Muscle of arm (tissue), 14 donors: ENCODE measurements at places on chromosomes 2 and 18. TPM values are rescaled to one million over a fixed set of nuclear protein-coding genes. Genes with fewer than 3 reads are reported as not detected.

VAMP5 gene
- polyA plus RNA-seq, result 44.0 TPM

NEUROD1 gene
- polyA plus RNA-seq, result not detected

CXCR4 gene
- 36.1 TPM for polyA plus RNA-seq

ZSWIM2 gene
- polyA plus RNA-seq, result not detected

SMPD4 gene
- 34.4 TPM for polyA plus RNA-seq

NCKAP5 gene
- polyA plus RNA-seq, result 4.3 TPM

ST8SIA5 gene
- 4.8 TPM for polyA plus RNA-seq

ABCG5 gene
- polyA plus RNA-seq, result 0.05 TPM

GREB1L gene
- polyA plus RNA-seq, result 7.0 TPM

DNA sequence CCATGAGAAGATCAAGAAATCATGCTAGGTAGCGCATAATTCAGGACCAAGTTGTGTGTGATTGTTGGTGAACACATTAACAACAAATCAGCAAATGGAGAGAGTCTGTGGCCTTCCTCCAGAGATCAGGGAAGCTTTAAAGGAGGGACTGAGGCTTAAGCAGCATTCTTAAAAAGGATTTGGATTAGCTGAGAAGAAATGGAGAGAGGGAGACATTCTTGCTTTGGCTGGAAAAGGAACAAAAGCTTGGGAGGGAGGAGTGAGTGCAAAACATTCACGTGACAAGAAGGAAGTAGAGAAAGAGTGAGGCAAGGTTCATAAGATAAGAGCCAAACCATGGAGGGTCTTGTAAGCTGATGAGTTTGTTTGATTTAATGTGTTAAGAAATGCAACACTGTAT, 75.6 kb downstream of the SRD5A2 start:
- no peak for DNase-seq

GRCh38 chr2:138732651-138733050, 47.5 kb downstream of the NXPH2 start:
- DNase-seq, result no peak

GRCh38 chr18:68723539-68723938, 8.6 kb upstream of the TMX3 start:
- DNase-seq, result no peak

- DNase-seq, result no peak
Observed at GRCh38 chr2:5539282-5540165, 152.7 kb upstream of the SOX11 start.

GRCh38 chr18:79332646-79333045, 63.1 kb upstream of the NFATC1 start:
- DNase-seq, result no peak

- no peak for DNase-seq
Observed at GRCh38 chr2:120473522-120474271, 127.8 kb downstream of the INHBB start.

DNA sequence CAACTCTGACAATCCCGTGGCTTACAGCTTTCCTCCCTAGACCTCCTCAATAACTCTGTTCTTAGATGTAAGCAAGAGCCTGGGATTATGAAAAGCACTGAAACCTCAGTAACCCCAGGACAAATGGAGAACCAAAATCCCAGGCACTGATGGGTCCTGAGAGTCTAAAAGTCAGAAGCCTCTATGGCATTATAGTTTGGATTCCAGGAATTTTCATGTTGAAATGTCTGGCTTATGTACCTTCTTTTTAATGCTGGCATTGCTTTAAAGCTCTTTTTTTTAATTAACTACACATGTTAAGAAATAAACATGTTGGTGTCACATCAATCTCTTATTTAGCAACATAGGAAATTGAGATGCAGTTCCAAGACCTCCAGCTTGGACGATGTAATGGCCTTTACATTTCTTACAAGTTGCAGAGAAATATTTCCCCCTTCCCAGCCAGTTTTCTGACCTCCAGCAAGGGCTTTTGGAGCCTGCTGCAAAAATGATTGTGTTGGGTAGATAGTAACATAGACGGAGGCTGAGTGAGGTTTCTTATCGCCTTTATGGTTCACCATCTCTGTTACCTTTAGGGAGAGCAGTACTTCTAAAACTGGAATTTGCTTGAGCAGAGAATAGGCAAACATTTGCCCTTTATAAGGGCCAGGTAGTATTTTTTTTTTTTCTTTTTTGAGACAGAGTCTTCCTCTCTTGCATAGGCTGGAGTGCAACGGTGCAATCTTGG, 84.8 kb upstream of the RASGRP3 start:
- DNase-seq, result no peak

DNA sequence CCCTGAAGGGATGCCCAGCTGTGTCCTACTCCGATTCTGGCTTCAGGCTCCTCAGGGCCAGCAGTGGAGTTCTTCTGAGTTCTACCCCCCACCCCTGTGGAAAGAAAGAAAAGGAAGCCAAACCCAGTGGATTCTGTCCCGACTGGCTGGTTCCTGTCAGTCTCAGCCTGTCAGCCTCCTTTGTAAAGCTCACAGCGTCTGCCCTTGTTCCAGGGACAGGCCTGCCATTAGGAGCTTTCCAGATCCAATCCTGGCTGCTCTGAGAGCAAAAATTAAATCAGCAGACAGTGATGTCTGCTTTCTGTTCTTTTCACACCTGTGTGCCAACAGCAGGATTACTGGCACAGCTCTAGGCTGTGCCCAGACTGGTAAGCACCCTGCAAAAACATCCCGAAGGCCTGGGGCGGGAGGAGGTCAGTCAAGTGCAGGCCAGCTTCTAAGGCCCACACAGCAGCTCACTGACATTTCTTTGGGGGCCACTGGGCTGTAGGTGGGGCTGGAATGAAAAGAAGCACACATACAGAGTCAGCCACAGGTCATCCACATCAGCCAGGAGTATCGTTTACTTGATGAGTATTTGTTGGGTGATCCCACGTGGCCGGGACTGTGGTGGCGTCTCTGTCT, 69.1 kb downstream of the EHD3 start:
- DNase-seq, result no peak

GRCh38 chr2:150916467-150917396, 344.9 kb downstream of the RBM43 start:
- no peak for DNase-seq

DNA sequence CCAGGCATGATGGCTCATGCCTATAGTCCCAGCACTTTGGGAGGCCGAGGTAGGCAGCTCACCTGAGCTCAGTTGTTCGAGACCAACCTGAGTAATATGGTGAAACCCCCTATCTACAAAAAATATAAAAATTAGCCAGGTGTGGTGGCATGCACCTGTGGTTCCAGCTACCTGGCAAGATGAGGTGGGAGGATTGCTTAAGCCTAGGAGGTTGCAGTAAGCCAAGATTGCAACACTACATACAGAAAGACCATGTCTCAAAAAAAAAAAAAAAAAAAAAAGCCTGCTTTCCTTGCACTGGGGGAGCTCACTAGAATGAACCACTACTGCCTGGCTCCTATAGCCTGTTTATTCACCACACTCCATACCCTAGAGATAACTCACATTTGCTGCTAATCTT, 7.4 kb upstream of the MAT2A start:
- no peak for DNase-seq

- DNase-seq, result no peak
Observed at GRCh38 chr2:125681576-125681975, 974.4 kb upstream of the GYPC start.

DNA sequence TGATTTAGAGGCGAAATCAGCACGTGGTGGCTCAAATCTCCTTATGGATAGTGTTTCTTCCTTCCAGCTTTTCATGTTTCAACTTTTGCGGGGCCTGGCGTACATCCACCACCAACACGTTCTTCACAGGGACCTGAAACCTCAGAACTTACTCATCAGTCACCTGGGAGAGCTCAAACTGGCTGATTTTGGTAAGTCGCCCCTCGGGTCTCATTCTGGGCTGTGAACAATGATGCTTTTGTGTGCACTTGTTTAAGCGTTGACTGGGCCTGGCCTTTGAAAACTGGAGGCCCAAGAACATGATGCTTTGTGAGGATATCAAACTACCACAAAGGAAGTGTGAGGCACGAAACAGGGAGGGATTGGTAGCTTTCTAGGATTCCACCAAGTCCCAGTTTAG, 27.4 kb downstream of the CDK15 start:
- DNase-seq, result no peak

- no peak for DNase-seq
Observed at GRCh38 chr2:26904839-26905238, 56.9 kb downstream of the DPYSL5 start.

GRCh38 chr18:75045272-75045671, 163.7 kb downstream of the PTGR3 start:
- no peak for DNase-seq

GRCh38 chr2:71612581-71613402, 159.4 kb downstream of the DYSF start:
- DNase-seq, result no peak

- peak; percentile 25 for DNase-seq
Observed at GRCh38 chr2:228374741-228375140, 193.3 kb upstream of the SPHKAP start.

- peak; percentile 18 for DNase-seq
Observed at GRCh38 chr2:50397992-50398765, 633.8 kb downstream of the NRXN1 start.

DNA sequence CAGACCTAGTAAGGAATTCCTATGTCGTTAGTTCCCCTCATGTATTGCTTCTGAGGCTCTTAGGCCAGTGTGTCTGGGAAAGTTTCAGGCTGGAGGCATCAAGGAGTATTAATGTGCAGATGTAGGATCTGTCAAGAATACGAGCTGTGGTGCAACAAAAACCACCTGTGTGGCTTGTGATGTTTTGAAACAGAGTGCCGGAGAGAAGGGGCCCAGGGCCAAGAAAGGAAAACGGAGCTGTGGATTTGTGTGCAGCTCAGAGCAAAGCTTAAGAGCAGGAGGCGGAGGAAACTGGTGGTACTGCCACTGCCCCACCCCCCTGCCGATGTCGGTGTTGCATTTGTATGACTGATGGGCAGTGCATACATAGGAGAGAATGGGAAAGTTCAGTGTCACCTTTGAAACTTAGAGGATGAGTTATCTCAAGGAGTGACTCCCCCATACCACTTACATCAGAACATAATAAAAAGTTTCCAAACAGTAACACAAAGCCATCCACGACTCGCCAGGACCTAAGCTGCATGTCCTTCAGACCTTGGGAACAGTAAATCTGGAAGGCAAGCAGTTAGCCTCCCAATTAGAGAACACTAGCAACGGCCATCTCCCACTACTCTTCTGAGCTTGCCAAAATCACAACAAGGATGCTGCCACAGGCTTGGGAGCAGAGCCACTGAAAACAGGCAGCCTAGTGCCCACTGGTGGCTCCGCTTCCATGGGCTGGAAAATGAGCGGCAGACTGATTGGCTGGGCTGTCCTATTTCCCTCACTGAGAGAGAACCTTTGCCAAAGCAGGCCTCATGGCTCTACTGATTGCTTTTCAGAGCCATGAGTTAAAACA, 152.7 kb upstream of the NT5C1B start:
- no peak for DNase-seq

GRCh38 chr2:127646487-127647241, 711 bp downstream of the GPR17 start:
- DNase-seq, result no peak

- DNase-seq, result no peak
Observed at GRCh38 chr18:73724958-73725357, 422.7 kb downstream of the FBXO15 start.

DNA sequence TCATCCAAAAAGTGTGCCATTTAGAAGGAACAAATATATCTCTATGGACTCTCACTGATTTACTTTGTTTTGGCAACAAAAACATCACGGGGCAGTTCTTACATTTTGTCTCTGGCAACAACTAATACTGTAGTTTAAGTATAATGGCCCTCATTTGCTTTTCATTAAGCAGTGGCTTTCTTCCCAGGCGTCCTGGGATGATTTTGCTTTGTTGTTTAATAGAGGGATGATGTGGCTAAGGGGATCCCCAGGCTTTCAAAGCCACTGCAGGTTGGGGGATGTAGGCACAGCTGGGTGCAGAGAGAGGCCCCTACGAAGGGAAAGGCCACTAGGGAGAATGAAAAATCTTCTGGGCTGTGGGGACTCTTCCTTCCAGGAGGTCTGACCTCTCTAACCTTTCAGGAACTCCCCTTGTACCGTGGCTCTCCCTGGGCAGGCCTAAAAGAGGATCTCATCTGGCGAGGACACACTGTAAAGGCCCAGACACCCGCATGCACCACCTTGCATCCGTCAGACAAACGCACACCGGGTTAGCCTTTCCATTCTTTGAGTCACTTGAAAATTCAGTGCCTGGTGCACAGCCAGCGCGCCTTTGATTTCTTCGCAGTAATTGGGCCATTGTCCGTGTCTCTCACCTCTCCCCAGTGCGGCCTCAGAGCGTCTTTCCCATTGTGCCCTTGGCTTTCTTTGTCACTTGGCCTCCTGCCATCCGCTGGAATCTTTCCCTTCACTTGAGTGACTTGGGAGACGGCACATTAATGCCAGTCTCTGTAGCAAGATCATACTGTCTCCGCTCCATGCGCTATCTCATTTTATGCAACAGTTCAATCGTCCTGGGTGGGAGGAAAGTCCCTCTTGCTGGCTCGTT, 40.3 kb upstream of the AFF3 start:
- peak; percentile 33 for DNase-seq

- no peak for DNase-seq
Observed at GRCh38 chr18:33871363-33872025, 293.5 kb downstream of the ASXL3 start.

DNA sequence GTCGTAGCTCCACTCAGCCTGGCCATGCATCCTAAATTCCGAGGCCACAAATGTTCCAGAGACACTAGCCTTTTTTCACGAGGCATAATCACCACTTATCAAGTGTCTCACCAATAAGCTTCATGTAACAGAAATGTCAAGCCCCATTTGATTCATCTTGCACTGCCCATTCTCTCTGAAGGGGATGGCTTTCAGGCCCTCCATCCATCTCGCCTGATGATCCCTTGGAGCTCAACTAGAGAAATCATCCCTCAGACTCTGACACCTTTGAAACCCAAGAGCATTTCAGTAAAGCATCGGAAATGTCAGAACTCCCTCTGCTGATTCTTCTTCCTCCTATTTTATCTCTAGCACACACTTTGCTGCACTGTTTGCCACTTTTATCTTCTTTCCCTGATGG, 91.7 kb downstream of the DCC start:
- DNase-seq, result no peak

DNA sequence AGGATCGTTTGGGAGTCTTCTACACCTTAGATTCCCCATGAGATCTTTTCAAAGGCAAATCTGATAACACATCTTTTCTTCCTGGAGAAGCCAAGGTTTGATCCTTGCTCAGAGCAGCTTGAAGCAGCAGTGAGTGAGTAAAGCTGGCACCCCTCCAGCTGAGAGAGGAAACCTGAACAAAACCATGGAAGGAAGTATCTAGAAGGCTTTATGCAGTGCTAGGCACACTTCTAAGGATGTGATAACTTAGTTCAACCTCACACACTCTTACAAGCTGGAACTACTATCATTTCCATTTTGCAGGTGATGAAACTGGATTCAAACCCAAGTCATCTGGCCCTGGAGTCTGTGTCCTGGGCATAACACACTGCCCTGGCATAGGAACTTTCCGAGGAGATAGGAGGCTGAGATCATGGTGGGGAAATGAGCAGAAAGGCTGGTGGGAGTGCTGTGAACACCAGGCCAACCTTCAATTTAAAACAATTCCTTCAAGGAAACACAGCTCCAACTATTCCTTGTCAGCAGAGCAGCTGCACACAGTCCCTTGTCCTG, 71.2 kb downstream of the CTAGE1 start:
- no peak for DNase-seq

DNA sequence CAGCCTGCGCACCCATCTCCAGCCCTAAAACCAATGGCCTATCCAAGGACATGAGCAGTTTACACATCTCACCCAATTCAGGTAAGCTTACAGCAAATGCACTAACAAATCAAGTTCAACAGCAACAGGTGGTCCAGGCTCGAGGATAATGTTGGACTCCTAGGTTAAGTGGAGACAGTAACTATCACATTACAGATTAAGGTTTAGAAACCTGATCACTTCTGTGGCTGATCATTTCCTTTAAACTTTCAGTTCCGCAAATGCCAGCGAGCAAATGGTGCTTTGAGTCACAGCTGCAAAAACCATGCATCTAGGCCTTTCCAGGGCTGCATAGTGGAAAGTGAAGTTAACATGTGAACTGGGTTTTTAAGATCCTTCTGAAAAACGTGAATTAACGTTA, 259.4 kb downstream of the GBX2 start:
- no peak for DNase-seq
